Nephron progenitor cell (in vitro differentiated cells): ENCODE measurements at places on chromosomes 1 and 21.

DNA sequence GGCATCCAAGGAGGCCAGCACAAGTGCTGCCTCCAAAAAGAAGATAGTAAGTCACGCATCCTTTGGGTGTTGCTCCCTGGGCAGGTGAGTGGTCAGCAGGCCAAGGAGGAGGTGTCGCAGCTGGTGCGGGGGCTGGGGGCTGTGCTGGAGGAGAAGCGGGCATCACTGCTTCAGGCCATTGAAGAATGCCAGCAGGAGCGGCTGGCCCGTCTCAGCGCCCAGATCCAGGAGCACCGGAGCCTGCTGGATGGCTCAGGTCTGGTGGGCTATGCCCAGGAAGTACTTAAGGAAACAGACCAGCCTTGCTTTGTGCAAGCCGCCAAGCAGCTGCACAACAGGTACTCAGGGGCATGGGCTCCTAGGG is 4.3 kb downstream of the TRIM46 start:
- DNase-seq: no peak

- no peak for DNase-seq
Observed at GRCh38 chr1:235925016-235925415, 58.3 kb upstream of the LYST start.

- no peak for DNase-seq
Observed at GRCh38 chr1:199157494-199157893, 518.7 kb downstream of the PTPRC start.

GRCh38 chr21:36571556-36571955 is 91.6 kb upstream of the CLDN14 start:
- DNase-seq: no peak

- DNase-seq: no peak
Observed at GRCh38 chr1:152442301-152442700, 28.2 kb upstream of the CRNN start.

GRCh38 chr1:69702085-69702484 is 134.4 kb downstream of the LRRC7 start:
- no peak for DNase-seq

DNA sequence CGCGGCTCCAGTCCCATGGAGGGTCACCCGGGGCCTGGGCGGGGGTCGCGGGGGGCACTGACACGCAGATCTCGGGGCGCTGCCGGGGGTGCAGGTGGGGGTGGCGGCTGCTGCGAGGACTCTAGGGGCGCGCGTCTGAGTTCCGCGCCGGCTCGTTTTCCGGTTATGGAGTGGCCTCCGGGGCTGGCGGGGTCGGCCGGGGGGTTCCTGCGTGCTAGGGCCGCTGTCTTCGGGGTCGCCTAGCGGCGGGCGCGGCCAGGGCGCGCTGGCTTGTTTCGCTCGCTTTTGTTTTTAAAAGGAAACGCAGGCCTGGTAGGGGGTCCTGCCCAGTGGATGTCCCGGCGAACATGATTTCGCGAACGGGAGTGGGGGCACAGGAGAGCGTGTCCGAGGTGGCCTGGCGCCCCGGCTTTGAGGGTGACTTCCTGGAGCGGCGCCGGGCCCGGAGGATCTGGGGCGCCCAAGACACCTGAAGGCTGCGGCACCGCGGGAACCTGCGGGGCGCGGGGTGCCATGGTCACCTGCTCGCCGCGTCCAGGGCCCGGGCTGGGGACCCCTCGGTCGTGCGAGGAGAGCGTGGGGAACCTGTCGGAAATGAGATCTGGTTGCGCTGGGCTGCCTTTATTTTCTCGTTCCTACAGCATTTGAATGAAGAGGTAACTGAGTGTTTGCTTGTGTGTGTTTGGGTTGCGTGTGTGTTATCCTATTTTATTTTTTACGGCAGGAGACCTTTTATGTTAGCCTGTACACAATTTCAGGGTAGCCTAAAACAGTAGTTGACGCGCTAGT is 618 bp downstream of the ETS2 start:
- peak; percentile 70 for DNase-seq

DNA sequence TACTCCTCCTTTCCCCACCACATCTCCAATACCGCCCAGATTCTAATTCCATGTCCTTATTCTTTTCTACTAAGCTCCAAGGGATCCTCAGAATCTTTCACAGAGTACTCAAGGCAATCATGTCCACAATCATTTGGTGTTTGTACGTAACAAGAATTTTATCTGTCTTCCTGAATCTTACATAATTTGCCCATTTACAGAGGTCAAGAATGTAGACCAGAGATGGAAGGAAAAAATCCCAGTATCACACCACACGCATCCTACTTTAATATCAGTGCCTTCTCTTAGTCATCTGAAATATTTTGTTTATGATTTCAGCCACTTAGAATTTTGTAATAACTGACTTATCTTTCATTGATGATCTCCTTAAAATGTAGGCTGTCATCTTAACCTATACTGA is 366.0 kb upstream of the LRRC7 start:
- DNase-seq: no peak

- no peak for DNase-seq
Observed at GRCh38 chr1:202304375-202304774, 37.4 kb downstream of the UBE2T start.

DNA sequence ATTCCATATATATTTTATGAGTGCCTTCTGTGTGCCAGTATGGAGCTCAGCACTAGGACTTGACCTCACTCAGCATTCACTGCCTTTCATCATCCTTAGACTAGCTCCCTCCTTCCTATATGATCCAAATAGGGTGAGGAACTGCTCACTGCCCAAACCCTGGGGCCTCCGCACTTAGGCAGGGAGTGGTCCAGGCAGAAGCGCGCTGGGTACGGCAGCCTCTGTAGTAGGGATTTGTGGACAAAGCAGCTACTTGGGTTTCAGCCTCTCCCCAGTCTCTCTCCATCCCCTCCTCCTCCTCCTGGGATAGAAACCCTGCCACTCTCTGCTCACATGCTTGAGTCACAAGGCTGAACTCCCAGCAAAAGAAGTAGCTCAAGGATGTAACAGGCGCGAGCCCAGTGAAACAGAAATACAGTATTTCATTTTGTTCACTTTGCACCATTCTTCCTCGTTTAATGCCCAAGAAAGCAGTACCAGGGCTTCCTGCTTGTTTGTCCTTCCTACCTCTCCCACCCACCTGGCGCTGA is 32.9 kb downstream of the PLEKHA6 start:
- DNase-seq: no peak

- DNase-seq: no peak
Observed at GRCh38 chr1:58391056-58391455, 155.5 kb downstream of the OMA1 start.

GRCh38 chr1:56331207-56331891 is 248.0 kb downstream of the PLPP3 start:
- DNase-seq: peak; percentile 8

GRCh38 chr1:34800214-34800613 is 7.4 kb downstream of the GJA4 start:
- no peak for DNase-seq

DNA sequence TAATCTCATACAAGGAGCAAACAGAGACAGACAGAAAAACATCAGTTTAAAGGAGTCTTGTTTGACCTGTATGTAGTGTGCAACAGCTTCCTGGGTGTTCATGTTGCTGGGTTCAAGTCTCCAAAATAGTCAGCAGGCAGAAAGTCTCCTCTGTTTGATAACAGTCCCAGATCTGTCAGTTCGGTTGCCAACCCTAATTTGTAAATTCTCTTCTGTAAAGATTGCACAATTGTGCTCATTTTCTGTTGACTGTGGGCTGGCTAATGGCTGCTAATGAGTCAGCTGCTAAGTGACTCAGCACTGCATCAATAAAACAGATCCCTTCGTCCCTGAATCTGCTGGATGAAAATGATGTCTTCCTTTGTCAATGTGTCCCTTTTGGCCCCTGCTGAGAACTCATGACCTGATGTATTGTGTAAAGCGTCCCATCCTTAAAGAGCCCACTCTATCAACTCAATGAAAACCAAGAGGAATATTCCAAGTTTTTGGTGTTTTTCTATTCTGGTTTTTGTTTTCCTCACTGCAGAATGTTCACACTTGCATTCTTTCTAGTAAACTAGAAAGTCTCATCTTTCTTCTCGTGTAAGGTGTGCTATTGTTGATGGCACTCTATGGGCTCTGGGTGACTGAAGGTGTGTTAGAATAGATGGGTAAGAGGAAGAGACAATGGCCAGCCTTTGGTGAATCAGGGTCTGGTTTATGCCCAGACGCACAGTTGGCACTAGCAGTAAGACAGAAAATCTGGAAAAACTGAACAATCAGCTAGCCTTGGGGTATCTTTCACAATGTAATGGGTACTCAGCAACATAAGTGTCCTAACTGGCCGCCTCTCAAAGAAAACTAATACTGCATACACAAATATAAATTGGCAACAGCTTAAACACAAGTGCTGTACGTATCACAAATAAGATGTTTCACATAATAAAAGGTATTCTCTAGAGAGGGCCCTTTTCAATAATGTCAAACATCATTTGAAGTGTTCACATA is 75.1 kb upstream of the SIPA1L2 start:
- no peak for DNase-seq

- peak; percentile 53 for DNase-seq
Observed at GRCh38 chr21:35026617-35027562, 22.2 kb downstream of the RUNX1 start.

GRCh38 chr1:165675794-165676193 is 22.6 kb downstream of the ALDH9A1 start:
- no peak for DNase-seq

DNA sequence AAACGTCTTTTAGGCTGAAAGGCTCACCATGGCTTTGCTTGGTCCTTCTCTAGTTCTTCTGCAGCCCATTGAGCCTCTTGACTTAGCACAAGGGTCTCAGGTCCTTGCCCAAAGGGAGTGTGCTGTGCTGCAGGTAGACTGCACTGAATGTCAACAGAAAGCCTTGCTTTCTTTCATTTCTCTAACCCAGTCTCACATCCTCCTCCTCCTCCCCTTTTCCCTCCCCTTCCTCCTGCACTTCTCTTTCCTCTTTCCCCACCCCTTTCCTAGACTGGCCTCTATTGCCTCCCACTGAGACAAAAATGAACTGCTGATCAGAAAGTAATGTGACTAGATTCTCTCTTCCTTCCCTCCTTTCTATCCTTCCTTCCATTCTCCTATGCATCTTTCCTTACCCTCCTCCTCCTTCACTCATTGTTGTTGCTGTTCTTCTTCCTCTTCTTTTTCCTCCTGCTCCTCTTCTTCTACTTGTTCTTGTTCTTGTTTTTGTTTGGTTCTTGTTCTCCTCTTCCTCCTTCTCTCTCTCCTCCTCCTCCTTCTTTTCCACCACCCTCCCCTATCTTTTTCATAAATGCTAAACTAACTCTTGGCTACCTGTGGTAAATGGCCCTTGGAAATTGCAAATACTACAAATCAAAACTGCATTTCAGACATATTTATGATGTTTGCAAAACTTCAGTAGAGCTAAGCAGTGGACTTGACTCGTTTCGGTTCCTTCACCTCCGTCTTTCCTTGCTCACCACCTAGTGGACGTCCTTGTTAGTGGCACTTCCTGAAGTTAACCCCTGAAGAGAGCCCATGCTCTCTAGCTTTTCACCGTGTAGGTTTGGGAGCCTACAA is at the start of gene SELL:
Gene SELL, minus strand, starts transcription at position 152 of the 840 bp plus-strand sequence. Its CDS starts 122 bp downstream, at position 30.
- DNase-seq: peak; percentile 61

DNA sequence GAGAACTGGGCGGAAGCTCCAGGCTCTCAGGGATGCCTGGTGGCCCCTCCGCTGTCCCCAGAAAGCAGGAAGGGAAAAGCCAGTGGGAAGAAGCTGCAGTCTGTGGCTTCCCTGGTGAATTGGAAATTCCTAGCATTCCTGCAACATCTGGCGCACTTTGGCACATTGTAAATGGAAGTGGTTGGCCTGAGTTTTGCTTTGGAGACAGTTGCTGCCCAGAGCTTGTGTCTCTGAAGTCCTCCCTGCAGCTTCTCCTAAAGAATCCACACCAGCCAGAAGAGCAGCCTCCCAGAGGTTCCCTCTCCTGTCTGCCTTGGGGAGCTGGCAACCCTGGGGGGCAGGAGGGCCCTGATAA is 48.2 kb downstream of the ARHGEF10L start:
- no peak for DNase-seq

DNA sequence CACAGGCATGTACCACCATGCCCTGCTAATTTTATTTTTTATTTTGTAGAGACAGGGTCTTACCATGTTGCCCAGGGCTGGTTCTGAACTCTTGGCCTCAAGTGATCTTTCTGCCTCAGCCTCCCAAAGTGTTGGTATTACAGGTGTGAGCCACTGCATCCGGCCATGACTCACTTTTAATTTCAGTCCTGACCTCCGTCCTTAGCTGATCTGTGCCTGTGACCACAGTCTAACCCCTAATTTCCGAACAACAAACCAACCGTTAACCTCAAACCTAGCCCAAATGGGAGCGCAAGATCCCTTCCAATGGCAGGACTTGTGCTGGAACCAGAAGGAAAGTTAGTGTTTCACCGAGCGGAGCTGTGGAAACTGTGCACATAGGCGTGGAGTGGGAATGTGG is 29.3 kb upstream of the MAN1C1 start:
- no peak for DNase-seq

- no peak for DNase-seq
Observed at GRCh38 chr1:109294481-109294880, 11.5 kb upstream of the PSRC1 start.

DNA sequence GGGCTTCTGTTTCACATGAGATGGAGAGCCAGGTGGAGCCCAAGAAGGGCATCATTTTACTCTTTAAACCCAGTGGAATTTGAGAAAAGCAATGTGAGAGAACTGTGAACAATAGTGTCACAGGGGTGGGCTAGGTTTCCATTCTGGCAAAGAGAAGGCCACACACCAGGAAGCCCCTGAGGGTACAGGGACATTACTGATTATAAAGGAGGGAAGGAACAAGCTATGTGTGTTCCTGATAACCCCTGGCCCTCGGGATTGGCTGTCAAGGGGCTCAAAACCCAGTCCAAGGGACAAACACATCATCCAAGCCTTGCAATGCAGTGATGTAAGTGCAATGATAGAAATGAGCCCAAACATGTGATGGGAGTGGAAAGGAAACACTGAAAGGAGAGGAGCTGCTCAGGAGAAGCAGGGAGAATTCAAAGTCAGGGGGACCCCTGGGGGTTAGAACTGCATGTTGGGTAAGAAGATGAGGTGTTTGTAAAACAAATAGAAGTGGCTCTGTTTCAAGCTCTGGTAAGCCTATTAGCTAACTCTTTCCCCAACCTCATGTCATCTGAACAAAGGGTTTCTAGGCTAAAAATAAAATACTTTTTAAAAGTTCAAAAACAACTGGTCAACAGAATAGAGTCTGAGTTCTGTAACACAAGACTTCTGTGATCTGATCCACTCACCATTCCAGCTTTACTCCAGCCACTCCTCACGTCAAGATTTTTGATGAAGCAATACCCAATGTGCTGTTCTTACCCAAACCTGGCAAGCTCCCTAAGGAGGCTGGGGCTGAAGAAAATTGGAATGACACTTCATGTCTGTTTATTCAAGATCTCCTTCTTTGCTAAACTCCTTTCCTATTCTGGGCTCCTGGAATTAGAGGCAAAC is 51.1 kb upstream of the IL12RB2 start:
- no peak for DNase-seq

- no peak for DNase-seq
Observed at GRCh38 chr1:22689505-22689904, 21.1 kb upstream of the EPHB2 start.

GRCh38 chr1:62407398-62408009 is 29.3 kb upstream of the USP1 start:
- peak; percentile 28 for DNase-seq

- DNase-seq: no peak
Observed at GRCh38 chr1:98264727-98265126, 343.9 kb upstream of the DPYD start.
